Activated T-helper 2 cell treated with anti-CD3 and anti-CD28 coated beads, Interferon-gamma antibody, Interleukin-2, Interleukin-4, amounts not matched to agents 10 μg/mL and 5 μg/mL and 100 μg/mL, durations not matched to agents 14 hours and 24 hours and 36 hours (primary cell): ENCODE measurements at places on chromosomes 11 and 22. TPM values are rescaled to one million over a fixed set of nuclear protein-coding genes. Genes with fewer than 3 reads are reported as not detected.

Gene NNMT
- not detected in 2 replicates for total RNA-seq

Gene UBQLN3
- total RNA-seq = not detected in 2 replicates

Gene PTGDR2
- 0.28 and 0.32 TPM in 2 replicates for total RNA-seq

Gene LRRN4CL
- total RNA-seq = 0.18 and 0.23 TPM in 2 replicates

Gene MUC5AC
- not detected in 2 replicates for total RNA-seq

- no peaks in the 10 kb centered on the region for H3K36me3 ChIP-seq
- H3K4me1 ChIP-seq = no peaks in the 10 kb centered on the region
- no peak overlapping the region for H3K27ac ChIP-seq
- DNase-seq = no peak
These were observed 35.3 kb downstream of the C11orf65 start for GRCh38 chr11:108431997-108432396.
